ENCODE measurements at places on chromosomes 6 and 20.

DNA sequence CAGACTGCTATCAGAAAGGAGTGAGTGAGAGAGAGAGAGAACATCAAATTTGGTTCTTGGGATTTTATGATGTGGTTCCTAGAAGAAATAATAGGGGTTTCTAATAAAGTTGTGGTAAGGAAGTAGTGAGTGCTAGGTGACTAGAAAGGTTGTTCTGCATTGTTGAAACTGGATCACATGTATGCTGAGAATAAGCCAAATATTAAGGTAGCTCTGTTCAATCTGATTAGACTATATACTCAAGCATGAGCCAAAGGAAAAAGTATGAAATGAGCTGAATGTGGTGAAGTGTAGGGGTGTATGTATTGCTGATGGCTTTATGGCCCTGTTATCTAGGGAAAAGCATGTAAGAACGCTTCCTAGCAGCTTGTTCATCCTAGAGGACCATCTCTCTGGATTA, 63.0 kb upstream of the IMPG1 start:
- no peak for DNase-seq

GRCh38 chr6:1871724-1872315, 262.1 kb downstream of the FOXC1 start:
- DNase-seq: no peak

GRCh38 chr6:45979311-45979710, 36.3 kb downstream of the CLIC5 start:
- DNase-seq: no peak

DNA sequence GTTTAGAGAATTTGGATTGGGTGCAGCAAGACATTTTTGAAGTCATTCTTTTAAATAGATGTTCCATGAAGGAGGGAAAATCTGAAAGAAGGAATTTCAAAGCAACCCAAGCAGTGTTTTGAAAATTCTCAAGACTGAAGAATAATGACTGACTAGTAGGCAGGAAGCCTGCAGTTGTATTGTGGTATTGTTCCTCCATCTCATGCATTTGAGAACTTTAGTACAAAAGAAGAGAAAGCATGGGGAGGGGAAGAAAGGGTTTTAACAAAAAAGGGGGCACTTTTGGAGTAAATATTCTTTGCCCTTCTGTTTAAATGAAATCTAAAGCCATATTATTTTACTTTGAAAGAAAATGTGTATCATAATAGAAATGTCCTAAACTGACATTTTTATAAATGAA, 6.6 kb downstream of the NCOA3 start:
- DNase-seq: no peak

- no peak for DNase-seq
Measured at GRCh38 chr6:11702089-11702488, 76.5 kb downstream of the ADTRP start.

- no peak for DNase-seq
Measured at GRCh38 chr6:112990971-112991370, 643.8 kb downstream of the RFPL4B start.

GRCh38 chr20:33177866-33178265, 9.9 kb downstream of the BPIFA2 start:
- no peak for DNase-seq

DNA sequence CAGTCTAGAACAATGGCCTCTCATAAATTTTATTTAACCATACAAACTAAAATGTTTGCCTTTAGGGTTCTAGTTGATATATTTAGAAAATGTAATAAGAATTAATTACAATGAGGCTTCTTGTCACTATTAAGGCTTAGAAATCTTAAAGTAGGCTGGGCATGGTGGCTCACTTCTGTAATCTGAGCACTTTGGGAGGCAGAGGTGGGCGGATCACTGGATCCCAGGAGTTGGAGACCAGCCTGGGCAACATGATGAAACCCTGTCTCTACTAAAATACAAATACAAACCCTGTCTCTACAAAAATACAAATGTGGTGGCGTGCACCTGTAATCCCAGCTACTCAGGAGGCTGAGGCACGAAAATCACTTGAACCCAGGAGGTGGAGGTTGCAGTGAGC, 99.0 kb upstream of the ADGRF1 start:
- DNase-seq: no peak

DNA sequence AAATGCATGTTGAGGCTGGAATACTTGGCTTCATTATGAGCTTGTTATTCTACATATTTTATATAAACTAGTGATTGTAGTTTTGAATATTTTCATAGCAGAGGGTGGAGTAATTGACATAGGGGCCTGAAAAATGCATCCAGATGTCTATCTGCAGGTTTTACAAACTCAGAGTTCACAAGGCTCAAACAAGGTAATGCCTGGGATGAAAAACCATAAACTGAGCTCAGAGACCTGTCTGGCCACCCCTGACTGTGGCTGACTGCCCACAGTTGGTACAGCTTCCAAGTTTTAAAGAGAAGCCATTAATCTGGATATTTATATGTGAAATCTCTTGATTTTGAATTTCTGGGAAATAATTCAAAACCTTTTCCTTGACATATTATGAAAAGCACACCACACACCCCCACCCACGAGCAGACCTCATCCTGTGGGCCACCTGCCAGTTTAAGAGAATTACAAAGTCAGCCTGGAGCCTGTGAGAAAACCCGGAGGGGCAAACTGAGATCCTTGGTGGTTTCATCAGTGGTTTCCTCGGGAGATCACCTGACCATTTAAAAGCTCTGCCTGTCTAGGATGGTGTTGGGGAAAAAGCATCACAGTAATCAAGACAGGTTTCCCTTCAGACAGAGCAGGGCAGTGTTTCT, 230.1 kb downstream of the SAMD5 start:
- DNase-seq: no peak

DNA sequence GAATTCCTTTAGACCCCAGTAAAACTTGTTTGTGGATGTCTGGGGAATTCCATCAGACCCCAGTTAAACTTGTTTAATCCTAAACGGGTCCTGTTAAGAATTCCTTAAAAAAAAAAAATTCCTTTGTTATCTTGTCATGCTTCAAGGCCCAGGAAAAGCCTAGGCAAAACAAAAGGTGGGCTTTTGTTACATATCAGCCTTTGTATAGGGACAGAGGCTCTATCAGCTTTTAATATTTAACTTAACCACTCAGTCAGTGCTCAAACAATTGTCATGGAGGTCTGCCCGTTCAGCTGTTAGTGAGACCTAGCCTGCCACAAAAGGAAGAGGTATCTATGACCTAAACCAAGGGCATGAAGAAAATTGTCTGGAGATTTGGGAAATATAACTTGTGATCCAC, 53.1 kb downstream of the SLC22A1 start:
- DNase-seq: no peak

GRCh38 chr6:134331256-134331655, 13.3 kb upstream of the SGK1 start:
- no peak for DNase-seq

DNA sequence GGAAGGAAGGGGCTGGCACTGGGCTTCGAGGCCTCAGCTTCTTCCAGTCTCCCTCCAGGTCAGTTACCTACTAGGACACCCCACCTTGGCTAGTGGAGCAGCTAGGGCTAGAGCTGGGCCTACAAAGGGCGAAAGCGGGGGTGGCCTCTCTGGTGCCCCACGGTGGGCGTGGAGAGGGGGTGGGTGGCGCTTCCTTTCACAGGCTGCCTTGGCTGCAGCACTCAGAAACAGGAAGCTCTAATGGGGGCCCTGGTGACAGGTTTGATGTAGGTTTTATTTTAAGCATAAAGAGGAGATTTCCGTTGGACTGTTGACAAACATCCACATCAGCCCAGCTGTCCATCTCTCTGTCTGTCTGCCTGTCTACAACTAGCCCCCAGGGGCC, 13.4 kb downstream of the FAM110A start:
- DNase-seq: peak; percentile 41

GRCh38 chr20:58819921-58820320, 30.8 kb downstream of the GNAS-AS1 start:
- no peak for DNase-seq

DNA sequence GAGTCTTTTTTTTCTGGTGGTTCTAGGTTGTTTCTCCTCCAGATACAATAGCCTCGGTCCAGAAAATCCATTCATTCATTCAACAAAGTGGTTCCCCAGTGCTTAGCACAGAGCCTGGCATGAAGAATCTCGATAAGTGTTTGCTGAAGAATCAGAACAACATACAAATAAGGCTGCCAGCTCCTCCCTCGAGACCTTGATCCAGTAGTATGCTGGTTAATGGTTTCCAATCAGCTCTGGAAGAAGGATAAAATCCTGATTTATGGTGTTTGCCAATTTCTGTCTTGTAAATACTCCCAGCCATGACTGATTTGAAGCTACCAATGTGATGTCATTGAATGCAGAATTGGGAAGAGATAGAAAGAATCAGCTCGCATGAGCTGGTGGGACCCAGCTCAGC, 3.3 kb downstream of the HSPA12B start:
- no peak for DNase-seq

DNA sequence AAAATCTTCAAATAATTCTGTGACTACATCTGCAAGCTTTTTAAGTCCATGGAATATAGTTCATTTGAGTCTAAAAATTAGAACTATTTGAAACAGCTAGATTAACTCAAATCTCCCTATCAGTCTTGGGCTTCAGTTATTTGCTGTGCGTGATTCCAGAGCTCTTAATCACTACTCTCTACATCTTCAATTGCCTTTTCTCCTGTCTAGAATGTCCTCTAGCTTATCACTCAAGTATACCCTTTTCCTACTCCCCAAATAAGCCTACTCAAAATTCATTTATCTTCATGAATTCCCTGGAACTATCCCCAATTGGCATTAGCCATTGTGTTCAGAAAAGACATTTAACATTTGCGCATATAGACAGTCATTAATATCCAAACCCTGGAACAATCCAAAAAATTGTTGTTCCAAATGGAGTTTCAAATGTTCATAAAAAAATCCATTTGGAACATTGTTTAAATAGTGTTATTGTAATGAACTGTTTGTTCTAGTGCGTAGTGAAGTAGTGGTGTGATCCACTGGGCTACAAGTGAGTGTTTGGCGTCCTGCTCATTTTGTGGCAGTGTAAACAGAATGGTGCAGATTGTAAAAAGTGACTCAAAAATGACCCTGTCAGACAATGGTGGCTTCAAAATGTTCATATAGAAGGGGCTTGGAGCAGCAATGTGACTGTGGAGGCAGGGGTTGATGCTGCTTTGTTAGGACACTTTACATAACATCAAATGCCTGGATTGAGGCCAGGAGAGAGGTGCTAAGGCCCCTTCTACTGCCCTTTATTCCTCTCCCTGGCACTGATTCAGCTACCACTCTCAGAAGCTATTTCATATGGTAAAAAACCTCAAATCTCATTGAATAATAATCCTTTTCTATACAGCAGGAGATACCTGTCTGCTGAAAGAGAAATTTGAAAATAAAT, 122.3 kb downstream of the KIF6 start:
- no peak for DNase-seq

- no peak for DNase-seq
Measured at GRCh38 chr6:51268666-51269065, 450.0 kb downstream of the TFAP2B start.

DNA sequence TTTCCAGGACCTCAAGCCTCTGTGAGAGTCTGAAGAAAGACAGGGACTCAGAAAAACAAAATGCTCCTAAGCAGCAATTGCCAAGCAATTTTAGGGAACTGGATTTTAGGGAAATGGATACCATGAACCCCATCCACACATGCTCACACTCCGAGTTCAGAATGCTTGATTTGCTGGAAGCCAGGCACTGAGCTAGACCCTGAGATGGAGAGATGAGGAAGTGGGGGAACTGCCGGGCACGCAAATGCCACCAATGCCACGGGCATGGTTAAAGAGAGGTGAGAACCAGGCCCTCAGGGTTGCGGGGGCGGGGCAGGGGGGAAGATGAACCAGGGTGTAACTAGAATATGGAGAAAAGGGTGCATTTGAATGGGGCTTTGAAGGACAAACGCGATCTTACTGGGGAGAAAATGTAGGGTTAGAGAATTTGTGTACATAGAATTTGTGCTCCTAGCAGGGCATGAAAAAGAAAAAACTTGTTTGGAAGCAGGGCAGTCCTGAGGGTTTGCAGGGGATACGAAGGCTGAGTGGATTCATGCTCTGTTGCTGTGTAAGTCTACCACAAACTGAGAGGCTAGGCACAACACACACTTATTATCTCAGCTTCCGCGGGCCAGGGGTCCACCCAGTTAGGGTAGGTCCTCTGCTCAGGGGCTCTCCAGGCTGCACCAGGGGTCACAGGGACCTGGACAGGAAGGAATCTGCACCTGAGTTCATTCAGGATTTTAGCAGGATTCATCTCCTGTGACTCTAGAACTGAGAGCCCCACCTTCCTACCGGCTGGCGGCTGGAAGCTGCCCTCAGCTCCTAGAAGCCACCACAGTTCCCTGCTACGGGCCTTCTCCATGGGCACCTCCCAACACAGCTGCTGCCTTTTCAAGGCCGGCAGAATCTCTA, 108.0 kb downstream of the SNX5 start:
- no peak for DNase-seq

DNA sequence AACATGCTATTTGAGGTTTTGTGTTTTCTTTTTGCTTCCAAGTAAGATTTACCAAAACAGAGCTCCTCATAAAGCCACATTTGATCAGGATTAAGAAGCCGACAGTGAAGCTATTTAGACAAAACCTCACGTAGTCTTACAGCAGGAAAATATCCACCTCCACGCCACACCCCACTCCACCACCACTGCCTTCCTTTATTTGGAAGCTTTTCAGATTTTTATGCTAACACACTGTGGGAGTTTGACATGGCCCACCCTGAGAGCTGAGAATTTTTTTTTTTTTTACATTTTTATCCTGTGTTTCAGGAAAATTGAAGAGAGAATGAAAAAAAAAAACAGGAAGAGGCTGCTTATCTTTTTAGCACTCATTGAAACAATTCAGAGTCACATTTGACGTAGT, 104.8 kb upstream of the MC3R start:
- DNase-seq: no peak

- DNase-seq: no peak
Measured at GRCh38 chr6:161750686-161751085, 476.8 kb upstream of the AGPAT4 start.

DNA sequence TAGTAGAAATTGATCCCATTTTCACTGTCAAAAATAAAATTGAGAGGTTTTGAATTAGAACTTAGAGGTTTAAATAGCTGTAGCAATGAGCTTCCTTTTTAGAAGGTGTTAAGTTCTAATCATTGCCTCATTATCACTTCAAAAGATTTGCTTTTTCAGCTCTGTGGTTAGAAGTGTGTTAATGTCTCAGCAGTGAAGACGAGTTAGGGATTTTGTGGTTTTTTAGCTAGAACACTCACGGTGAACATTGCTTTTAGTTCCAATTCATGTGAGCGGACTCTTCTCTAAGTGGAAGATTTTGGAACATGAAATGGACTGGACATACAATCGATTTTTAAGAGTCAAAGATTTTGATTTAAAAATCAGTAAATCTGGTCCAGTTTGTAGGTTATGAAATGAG, 12.7 kb upstream of the IFNGR1 start:
- no peak for DNase-seq
